ENCODE measurements at places on chromosomes 1 and 21.

GRCh38 chr1:155598842-155599331, 11.1 kb upstream of the MSTO1 start:
- DNase-seq: no peak

- DNase-seq: no peak
Measured at GRCh38 chr21:28789523-28789922, 203.2 kb downstream of the LTN1 start.

- DNase-seq: no peak
Measured at GRCh38 chr1:23930861-23931490, 17.8 kb upstream of the CNR2 start.

DNA sequence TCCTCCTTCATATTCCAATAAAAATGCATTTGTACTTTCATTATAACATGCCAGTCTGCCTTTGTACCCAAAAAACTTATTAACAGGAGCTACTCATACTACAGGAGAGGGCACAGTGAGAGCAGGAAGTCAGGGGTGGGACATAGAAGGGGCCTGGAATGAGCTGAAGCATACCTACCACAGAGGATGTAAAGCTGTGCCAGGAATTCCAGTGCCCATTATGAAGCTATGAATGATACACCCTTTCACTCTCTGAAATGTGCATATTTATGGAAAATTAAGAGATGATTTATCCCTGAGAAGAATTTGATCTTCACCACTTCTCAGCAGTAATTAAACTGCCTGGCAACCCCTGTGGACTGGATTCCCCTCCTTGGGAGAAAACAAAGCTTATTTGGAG, 65.8 kb downstream of the ATP5PO start:
- no peak for DNase-seq

DNA sequence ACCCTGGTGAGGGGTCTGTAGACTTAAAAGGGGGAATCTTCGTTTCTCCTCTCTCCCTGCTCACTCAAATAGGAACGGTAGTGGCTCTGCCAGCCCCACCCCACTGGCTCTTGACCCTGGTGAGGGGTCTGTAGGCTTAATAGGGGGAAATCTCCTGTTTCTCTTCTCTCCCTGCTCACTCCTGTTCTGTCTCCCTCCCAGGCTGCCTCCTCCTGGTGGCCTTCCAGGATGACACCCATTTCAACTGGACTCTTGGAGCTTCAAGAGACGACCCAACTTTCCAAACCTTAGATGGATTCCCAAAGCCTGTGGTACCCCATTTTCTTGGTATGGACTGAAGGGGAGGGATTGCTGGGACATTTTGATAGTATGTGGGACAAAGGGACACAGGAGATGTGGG, 1.4 kb upstream of the EPHB2 start:
- no peak for DNase-seq

DNA sequence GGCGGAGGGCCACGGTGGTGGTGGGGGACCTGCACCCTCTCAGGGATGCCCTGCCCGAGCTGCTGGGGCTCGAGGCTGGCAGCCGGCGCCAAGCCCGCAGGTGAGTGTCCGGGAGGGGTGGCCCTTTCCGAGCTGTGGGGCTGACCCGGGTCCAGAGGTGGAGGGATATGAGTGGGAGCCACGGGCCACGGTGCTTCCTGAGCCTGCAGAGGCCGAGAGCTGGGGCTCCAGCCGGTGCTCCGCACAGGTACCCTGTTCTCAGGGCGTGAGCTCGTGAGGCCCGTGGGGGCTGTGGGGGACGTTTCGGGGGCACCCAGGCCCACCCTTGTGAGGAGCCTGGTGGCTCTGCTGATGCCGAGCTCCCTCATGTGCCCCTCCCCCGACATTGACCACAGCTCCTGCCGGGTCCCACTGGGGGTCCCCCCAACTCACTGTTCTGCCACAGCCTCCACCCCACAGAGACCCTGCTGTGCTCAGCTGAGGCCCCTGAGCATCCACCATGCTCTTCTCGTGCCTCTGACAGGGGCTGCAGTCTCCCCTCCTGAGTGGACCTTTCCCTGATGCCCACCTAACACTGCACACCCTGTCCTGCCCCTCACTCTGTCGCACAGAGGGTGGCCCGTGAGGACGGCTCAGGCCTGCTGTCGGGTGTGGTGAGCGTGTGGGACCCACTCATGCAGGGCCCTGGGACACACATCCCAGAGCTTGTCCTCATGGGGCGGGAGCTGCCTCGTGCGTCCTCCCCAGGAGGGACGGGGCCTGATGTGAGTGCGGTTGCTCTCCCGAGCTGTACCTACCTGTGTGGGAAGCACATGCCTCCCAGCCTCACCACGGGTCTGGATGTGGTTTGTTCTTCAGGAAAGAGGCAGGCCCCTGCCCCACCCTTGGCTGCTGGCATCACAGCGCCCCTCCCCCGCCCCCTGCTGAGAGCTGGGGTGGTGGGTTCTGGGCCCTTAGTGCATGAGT, 27.5 kb downstream of the SLX9 start:
- no peak for DNase-seq

DNA sequence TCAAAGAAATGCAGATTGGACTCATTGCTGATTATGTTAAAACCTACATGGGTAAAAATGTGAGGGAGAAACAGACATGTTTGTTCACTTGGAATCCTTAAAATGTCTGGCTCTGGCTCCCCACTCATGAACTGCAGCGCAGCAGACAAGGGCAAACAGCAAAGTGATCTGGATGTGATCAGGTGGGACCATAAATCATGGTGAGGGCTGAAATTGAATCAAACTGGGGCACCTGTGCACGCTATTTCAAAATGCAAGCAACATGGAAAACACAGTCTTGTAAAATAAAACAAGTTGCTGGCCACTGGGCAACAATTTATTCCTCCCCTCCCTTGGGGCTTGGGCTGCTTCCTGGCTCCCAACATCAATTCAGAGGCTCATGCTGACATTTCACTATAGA, 373.4 kb downstream of the SEC16B start:
- no peak for DNase-seq

DNA sequence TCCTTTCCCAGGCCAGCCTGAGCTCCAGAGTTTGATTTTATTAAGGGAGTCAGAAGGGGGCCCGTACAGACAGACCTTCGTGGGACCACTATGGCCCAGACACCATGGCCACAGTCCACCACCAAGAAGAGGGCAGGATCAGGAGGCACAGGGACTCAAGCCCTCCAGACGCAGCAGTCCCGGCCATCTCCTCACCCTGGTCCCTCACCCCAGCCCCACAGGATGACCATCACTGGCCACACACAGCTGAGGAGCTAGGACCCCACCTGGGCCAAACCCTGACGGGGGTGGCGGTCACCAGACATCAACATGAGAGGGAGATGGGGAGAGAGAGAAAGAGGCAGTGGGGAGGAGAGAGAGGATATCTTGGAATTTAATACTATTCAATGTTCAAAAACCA, 29.2 kb upstream of the AGPAT3 start:
- no peak for DNase-seq

DNA sequence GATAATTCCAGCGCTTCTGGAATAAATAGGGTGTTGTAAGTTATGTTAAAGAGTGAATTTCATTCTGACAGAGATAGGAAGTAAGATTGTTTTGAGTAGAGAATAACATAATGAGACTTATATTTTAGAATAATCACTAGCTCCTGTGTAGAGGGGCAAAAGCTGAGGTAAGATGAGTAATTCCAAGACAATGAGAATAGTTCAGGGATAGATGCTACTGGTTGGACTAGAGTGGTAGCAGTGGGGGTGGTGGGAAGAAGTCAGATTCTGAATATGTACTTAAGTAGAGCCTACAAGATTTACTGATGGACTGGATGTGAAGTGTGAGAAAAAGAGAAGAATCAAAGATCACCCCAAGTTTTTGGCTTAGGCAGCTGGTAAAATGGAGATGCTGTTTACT, 23.3 kb upstream of the MOV10 start:
- no peak for DNase-seq

DNA sequence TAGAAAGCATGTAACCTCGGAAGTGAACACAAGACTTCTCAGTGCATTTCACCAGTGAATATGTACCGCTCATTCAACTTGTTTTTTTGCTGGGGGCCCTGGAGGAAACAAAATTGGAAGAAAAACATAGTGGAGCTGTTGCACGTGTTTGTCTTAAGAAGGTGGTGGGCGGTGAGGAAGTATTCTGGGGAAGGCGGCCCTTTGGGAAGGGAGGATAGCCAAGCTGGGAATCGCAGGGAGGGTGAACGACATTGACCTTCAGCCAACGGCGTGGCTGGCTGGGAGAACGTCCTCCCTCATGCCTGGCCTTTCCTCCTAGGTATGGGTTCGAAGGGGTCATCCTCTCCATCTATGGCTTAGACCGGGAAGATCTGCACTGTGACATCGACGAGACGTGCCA, 19.4 kb downstream of the TFF3 start:
- no peak for DNase-seq
